Stimulated activated CD8-positive, alpha-beta memory T cell treated with anti-CD3 and anti-CD28 coated beads, Interleukin-4, amount 100 ng/mL, for 1 hour (primary cell): ENCODE measurements at places on chromosomes 1 and 21.

GRCh38 chr1:203704120-203704519 is 60.9 kb upstream of the LAX1 start:
- DNase-seq, result no peak

GRCh38 chr1:236081546-236082227 is 16.8 kb upstream of the NID1 start:
- no peak for DNase-seq

- DNase-seq, result no peak
Observed at GRCh38 chr1:182303778-182304177, 87.8 kb downstream of the GLUL start.

GRCh38 chr1:56070601-56071000 is 508.8 kb downstream of the PLPP3 start:
- no peak for DNase-seq

- no peak for DNase-seq
Observed at GRCh38 chr1:5455056-5455455, 537.2 kb downstream of the NPHP4 start.

DNA sequence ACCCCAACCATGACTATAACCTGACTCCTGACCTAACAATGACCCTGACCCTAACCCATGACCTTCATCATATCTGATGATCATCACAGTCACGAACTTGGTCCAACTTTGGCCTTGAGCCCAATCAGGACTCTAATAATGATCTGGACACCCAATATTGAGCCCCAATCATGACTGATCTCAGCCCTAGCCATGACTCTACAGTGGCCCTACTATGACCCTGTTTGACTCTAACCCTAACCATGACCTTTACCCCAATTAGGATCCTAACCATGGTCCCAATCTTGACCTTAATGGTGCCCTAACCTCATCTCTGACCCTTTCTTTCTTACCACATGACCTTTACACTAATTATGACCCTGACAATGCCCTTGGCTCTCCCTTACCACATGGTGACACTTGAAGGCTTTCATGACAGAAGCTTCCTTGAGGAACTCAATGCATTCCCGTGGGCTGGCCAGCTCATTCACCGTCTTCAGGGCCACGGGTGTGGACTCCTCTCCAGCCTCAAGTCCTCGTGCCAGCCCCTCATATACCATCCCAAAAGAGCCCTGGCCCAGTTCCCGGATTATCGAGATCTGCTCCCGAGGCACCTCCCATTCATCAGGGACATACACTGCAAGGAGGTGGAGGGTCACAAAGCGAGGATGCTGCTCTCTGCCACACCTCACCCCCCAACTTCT is 16.2 kb downstream of the INSRR start:
- DNase-seq, result no peak

GRCh38 chr1:20962576-20963258 is 175.6 kb upstream of the HP1BP3 start:
- no peak for DNase-seq

DNA sequence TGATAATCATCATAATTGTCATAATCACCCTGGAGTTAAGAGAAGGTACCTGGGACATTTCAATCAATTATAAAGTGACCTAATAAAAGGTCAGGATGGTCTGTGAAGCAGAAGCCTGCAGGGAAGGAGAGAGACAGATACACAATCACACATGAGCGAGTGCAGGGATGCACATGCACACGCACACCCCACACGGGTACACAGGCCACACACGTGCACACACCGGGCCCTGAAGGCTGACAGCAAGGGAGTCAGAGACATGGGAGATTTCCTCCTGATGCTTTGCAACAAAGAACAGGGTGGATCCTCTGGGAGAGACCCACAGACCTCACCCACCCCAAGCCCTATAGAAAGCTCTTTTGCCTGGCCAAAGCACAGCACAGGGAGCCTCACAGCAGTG is 82.3 kb upstream of the ZC3H12A start:
- no peak for DNase-seq

DNA sequence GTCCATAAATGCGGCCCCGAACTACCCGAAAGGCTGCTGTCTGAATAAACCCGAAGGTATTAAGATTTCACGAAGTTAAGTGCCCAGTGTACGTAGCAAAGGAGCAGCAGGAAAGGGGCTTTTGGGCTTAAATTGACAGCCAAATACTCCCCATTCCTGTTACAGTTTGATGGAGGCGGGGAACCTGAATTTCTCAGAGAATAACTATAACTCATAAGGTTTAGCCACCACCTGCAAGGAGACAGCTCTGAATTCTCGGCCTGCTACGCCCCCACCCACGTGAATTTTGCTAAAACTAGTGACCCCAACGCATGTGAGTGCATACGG is 5.2 kb downstream of the GFI1 start:
- no peak for DNase-seq

DNA sequence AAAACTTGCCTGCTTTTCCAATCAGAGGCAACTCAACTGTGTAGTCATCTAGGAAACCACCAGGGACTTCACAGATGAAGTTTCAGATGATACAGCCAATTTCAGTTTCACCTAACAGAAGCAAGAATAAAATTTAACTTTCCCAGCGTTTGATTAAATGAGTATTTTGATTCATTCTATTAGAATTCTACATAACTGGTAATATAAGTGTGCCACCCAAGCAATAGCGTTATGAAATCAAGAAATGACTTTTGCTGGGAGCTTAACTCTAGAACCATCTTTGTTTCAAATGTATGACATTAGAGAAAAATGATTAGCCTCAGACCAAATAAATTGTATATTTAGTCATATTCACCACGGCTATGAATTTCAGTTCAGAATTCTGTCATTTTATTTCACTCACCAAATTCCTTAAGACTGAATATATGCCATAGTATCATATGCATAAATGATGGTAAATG is 239.3 kb downstream of the NRIP1 start:
- no peak for DNase-seq

- no peak for DNase-seq
Observed at GRCh38 chr1:171802207-171802606, 20.7 kb downstream of the METTL13 start.

GRCh38 chr1:201364808-201365105 is 12.7 kb downstream of the TNNT2 start:
- no peak for DNase-seq

- no peak for DNase-seq
Observed at GRCh38 chr1:55484173-55484572, 269.0 kb upstream of the USP24 start.

DNA sequence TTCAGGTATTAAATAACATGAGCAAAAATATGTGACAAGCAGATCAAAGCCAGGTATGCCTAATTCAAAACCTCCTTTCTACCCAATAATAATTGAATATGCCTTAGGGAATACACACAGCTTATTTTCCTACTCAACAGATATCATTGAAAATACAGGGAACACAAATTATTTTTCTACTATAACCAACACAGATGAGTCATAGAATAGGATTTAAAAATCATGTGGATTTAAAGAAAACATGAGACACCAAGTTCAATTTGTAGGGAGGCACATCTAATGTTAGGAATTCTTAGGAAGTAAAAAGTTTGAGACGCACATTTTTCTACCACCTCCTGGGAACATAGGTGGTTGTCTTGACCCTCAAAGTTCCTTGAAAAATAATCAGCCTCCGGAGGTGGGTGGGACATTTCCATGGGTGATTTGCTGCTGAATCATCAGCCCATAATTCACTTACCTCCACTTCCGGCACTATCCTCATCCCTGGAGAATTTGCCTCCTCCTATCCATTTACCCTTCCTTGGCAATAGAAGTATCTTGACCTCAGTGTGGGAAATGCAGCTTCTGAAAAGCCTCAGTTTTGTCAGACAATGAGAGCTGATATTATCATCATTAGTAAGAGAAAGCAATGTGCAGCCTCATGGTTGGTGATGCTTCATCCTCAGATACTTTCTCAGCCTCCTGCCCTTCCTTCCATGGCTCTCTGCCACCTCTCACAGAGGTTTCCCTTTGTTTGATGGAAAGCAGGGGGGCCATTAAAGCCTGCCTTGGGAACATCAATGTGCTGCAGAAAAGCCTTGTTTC is 33.5 kb upstream of the RGS4 start:
- no peak for DNase-seq

DNA sequence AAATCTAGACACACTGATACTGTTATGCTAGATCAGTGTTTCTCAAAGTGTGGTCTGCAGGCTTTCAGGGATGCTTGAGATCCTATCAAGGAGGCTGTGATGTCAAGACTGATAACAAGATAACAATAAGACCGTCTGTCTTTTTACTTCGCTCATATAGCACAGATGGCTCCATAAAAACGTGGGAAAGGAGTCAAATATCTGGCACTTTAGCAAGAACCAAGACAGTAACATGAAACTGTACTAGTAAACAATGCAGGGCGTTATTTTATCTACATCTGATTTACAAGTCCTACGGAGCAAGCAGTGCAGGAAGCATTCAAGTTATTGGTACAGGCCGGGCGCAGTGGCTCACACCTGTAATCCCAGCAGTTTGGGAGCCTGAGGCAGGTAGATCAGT is 3.6 kb upstream of the SPRR3 start:
- DNase-seq, result no peak

DNA sequence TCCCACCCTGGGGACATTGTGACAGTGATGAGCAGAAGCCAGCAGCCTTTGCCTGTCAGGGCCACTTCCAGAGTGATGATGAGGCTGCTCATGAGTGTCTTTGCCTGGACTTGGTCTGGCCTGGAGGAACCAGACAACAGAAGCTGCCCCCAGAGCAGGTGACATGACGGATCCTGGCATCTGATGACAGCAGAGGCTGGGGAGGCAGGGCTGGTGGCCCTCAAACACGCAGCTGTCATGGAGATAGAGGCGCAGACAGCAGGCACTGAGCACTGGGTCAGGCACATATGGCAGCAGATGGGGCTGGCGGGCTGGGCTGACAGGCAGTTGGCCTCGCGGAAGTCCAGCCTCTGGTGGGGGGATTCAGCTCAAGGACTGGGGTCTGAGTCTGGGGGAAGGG is 66.4 kb upstream of the STUM start:
- no peak for DNase-seq

DNA sequence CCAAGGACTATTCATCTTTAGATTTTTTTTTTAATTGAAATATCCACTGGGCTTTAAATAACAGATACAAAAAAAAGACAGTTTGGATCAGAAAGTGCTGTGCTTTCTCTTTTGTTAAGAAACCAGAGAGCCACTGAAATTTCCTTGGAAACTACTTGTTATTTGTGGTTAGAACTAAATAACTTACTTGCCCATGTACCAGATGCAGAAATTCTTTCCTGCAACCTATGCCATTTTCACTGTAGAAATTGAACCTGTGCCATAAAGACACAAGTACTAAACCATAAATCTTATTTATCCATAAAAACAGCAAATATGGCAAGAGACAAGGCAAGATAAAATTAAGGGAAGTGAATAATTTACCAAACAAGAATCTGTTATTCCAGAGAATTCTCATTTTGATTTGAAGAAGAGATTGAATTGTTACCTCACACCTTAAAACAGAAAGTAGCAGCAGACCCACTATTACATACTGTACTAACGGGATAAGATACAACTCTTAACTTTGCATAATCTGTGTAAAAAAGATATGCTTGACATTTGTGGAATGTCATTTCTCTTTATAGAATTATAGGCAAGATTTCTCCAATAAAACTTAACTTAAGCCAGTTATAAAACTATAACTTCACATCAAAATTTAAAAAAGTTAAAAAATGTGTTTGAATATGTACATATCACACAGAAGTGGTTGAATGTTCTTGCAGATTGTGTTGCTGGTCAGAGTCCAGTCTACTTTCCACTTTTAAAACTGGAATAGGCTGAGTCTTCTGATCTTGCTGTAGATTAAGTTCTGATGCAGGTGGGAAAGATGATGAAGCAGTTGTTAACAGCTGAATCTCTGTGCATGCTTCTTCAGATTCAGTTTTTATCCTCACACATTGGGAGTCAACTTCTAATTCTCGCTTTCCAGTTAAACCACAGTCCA is 6.3 kb upstream of the PHTF1 start:
- DNase-seq, result no peak

- no peak for DNase-seq
Observed at GRCh38 chr1:207024202-207025145, 8.1 kb downstream of the C1orf116 start.

DNA sequence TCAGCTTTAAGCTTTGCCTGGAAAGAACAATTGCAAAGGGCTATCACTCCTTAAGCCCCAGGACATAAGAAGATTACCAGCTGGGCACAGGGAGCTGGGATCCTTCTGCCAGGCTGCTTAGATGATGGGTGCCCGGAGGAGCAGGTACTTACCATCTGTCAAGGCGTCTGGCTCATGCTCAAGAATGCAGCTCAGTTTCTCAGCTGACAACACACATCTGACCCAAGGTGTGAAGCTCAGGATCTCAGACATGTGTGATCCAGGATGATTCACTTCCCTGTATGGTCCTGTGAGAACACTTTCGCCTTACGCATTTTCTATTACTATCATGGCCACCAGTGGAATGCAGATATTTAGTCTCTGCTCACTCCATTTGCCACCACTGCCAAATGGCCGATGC is 14.7 kb upstream of the DISC1 start:
- DNase-seq, result no peak

GRCh38 chr1:32709476-32709875 is 6.9 kb upstream of the SYNC start:
- DNase-seq, result no peak

- no peak for DNase-seq
Observed at GRCh38 chr1:152227310-152227928, 3.4 kb upstream of the HRNR start.
